ENCODE measurements at places on chromosomes 3 and 15.
A peak's percentile ranks its signal among the peaks of the same experiment; 100 is the strongest.

GRCh38 chr3:183259621-183260020 lies 6.6 kb downstream of the B3GNT5 start:
- no peak for DNase-seq

DNA sequence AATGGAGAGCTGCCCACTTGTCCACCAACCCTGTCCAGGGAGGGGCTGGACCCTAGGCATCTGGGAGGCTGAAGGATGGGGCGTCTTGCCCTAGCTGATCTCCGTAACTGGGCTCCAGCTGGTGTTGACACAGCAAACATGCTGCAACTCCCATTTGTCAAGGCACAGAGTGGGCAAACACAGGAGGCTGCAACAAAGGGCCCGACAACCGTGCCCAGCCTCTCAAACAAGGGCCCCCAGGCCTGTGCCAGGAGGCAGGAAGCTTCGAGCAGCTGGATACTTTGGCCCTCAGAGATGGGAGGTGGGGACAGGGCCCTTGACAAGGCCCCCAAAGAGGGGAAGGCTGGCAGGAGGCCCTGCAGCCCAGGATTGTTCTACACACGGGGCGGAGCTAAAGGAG lies 64.2 kb upstream of the TMEM115 start:
- DNase-seq: no peak

DNA sequence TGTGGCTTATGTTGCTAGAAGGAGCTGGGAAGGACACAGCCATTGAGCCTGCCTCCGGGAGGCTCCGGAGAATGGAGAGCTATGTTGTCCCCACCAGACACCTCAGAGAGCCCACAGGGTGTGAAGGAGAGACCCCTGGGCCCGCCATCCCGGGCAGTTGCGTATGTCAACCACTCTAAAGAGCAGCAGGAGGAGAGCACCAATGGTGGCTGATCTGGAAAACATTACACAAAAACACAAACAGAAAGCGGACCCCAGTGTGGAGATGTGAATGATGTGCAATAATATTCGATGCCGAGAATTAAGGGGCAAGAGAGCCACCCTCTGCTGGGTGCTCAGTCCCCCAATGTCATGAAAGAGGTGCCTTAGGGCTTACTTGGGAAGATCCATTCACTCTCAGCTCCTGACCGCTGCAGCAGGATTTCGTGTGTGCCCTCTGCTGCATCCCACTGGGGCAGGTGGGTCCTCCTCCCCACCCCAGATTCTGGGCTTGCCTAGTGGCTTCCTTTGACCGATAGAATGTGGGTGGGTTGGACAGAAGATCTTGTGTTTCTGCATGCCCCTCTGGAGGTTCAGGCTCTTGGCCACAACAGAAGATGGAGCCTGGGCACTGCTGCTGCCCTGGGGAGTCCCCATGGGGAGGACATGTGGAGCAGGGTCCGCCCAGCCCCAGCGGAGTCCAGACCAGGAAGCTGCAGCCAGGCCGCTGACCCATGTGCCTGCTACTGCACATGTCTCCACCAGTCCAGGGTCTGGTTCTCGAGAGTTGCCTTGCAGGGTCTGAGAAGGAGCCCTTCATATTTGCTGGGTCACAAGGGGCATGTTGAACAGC lies 245.3 kb downstream of the OCA2 start:
- DNase-seq: no peak

DNA sequence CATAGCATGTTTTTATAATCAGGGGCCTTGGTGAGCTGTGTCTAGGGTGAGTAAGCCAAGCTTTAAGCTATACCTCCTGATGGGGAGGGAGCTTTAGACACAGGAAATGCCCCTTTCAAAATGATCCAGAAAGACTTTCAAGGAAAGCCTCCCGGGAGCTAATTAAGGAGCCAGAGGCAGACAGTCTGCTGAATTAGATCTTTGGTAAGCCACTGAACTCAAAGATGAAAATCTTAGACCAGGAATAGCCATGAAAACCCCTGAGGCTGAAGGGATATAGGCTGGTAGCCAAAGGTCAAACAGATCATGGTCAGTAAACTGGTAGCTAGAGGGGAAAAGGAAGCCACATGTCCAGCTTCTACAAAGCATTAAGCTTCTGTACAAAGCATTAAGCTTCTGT lies 42.7 kb upstream of the GAP43 start:
- DNase-seq: no peak

DNA sequence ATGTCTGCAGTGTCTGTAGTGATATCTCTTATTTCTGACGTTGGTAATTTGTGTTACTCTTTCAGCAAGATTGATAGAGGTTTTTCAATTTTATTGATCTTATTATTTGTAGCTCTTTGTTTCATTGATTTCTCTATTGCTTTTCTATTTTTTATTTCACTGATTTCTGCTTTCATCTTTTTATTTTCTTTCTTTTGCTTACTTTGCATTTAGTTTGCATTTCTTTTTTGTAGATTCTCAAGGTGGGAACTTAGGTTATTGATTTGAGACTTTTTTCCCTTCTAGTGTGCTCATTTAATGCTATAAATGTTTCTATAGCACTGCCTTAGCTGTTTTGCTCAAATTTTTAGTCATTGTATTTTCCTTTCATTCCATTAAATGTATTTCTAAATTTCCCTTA lies 49.5 kb upstream of the GABRG3 start:
- DNase-seq: no peak

- DNase-seq: no peak
Observed at GRCh38 chr3:180275176-180275575, 238.4 kb upstream of the PEX5L start.

- DNase-seq: peak; percentile 32
Observed at GRCh38 chr3:8501371-8502131, at the start of gene LMCD1. LMCD1 (plus strand) TSS chr3:8501823; CDS start chr3:8501939, 116 bp downstream.

DNA sequence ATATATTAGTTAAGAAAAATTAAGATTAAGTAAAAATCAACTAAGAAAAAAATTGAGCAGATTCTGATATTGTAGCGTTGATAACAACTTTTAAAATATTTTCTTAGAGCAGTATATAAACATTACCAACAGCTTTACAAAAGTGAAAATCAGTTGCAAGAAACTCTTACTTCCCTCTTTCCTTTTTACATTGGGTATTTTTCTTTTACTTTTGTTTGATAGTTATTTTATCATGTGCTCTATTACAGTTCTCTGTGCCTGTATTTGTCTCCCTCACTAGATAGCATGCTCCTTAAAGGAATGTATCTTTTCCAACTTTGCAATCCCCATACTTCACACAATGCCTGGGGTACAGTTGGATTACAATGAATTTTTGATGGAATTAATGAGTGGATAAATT lies 87.5 kb upstream of the P3H2 start:
- DNase-seq: no peak

GRCh38 chr3:194249323-194250097 lies 101.6 kb downstream of the CPN2 start:
- no peak for DNase-seq

GRCh38 chr15:85073556-85074194 lies 92.0 kb downstream of the PDE8A start:
- DNase-seq: no peak

GRCh38 chr3:160012108-160012507 lies 23.5 kb downstream of the IL12A start:
- no peak for DNase-seq

GRCh38 chr3:114043205-114043604 lies 13.1 kb downstream of the CCDC191 start:
- DNase-seq: no peak

DNA sequence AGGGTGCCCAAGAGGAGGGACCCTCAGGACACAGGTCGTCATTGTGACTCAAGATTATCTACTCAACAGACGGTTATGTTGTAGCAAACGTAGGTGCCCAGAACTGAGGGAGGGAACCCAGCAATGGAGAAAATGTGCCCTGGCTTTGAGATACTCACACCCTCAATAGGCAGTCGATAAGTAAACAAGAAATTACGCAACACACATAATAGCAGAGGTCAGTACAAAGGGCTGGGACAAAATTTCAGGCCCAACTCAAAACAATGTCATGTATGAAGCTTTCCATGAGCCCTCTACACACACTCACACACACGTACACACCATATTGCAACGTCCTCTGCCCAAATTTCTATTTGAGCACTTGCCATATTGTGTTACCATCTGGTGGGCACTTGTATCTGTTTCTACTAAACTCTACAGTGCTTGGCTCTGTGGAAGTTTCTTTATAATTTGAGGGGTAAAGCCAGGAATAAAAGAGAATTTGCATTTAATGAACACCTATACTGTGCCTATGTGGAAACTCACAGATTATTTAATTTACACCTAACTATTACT lies 114.6 kb upstream of the TRIM42 start:
- DNase-seq: no peak

DNA sequence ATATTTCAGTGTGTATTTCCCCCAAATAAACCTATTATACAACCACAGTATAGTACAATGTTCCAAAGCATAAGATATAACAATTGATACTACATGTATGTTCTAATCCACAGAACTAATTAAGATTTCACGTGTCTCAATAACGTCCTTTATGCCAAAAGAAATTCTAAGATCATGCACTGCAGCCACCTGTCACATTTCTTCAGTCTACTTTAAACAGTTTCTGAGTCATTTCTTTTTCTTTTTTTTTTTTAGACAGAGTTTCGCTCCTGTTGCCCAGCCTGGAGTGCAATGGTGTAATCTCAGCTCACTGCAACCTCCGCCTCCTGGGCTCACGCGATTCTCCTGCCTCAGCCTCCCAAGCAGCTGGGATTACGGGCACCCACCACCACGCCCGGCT lies 190.2 kb downstream of the STAG1 start:
- DNase-seq: no peak

DNA sequence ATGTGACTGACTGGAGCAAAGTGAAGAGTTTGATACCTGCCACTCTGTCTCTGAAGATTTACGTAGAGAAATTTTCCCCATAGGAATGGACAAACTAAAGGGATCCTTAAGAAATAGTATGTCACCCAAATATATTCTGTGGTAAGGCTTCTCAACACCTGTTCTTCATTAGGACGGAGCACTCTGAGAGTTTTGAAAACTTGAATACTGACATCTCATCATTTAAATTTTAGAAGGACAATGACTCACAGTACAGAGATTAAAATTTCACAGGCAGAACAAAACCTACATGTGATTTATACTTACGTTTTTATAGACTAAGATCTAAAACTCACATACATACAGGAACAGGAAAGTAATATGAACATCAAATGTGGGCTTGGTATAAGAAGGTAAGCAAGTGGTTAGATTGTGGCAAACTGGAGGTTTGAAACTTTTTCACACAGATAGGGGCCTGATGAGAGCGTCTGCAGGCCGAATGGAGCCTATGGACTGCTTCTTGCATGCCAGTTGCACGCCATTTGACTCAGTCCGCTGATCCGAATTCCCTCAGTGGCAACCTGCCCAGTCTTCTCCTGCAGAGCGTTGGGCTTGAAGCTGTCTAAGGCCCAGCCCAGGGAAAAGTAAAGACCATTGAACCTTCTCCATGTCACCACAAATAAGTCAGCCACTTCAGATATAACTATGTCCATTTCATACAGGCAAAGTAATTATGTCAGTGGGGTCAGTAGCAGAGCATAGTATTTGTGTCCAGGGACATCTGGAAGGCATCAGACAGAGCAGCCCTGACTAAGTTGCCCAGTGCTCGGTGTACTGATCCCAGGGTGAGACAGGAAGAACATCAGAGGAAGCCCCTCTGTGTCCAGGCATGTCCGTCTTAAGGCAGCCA lies 45.7 kb downstream of the ZBTB38 start:
- DNase-seq: no peak

DNA sequence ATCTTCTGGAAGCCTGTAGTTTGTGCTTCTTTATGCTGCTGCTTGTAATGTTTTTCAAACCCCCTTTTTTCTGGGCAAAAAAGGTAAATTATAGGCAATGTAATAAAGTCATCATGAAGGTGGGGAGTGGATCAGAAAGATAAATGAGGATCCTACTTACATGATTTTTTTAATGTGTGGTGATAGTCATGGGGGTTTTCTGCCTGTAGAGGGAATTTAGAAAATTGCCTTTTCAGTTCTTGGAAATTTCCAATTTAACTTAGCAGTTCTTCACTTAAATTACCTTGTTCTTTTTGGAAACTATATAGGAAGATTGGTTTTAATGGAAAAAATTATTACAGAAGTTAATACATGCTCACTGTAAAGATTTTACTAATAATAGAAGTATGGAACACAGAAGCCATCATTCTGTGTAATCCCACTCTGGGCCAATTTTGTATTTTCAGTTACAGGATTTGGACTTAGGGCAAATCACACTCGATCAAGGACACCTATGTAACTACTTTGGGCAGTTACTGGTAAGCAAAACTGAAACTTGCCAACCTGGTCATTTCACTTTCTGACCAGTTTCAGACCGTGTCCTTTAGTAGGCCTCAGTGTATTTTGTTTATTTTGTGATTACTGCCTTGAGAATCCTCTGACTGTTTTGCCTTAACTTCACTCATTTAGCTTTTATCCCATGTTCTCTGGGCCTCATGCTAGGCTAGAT lies 10.5 kb upstream of the SCAANT1 start:
- no peak for DNase-seq

DNA sequence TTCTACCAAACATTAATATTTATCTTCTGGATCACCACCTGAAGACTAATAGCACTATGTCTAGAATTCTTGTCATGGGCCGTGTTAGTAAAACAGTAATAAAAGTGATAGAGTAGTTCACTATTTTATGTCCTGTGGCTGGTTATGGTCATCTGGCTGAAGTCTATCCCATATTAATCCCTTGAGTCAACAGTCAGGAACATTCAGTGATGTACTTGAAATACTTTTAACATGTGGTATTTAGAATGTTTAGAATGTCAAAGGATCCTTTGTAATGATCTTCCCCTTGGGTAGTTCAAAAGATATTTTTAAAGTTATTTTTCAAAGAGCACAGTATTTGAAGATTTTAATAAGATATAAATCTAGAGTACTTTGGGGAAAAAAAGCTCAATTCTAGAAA lies 117.0 kb downstream of the MBNL1 start:
- DNase-seq: no peak

GRCh38 chr3:13277196-13277813 lies 142.8 kb downstream of the NUP210 start:
- no peak for DNase-seq

GRCh38 chr3:186320862-186321568 lies 41.0 kb downstream of the DGKG start:
- no peak for DNase-seq

- DNase-seq: no peak
Observed at GRCh38 chr3:106758459-106758858, 618.8 kb upstream of the CCDC54 start.

GRCh38 chr3:63022114-63022513 lies 146.9 kb upstream of the CADPS start:
- DNase-seq: no peak

DNA sequence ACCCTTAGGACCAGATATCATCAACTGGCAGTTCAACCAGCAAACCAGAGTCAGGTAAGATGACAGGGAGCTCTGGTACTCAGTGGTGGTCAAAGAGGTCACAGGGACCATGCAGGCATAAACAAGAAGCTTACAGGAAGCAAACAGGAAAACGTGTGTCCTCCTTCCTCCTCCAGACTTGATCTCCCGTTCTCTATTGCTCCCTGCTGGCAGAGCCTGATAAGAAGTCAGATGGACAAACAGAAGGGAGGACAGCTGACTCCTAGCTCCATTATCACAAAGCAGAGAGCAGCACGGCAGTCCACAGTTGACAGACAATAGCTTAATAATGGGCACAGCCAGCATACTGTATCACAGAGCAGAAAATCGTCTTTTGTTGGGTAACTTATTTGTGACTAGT lies 156.5 kb upstream of the SLC2A2 start:
- no peak for DNase-seq

- no peak for DNase-seq
Observed at GRCh38 chr3:176953106-176954060, 243.9 kb downstream of the TBL1XR1 start.

- no peak for DNase-seq
Observed at GRCh38 chr3:148450819-148451218, 246.9 kb upstream of the AGTR1 start.

GRCh38 chr15:41971089-41971894 lies 1.1 kb downstream of the EHD4 start:
- no peak for DNase-seq

GRCh38 chr3:16935781-16936180 lies 51.0 kb downstream of the PLCL2 start:
- no peak for DNase-seq
